ENCODE measurements at places on chromosomes 1 and 21. TPM values are rescaled to one million over a fixed set of nuclear protein-coding genes. Genes with fewer than 3 reads are reported as not detected.

- H3K4me1 ChIP-seq = peaks cover 39% of the 10 kb centered on the region
- no peaks in the 10 kb centered on the region for H3K36me3 ChIP-seq
- H3K27me3 ChIP-seq = no peaks in the 10 kb centered on the region
- H3K4me3 ChIP-seq = no peak overlapping the region
- no peak for DNase-seq
Measured at GRCh38 chr1:218679988-218680748, 335.0 kb downstream of the TGFB2 start.

DNA sequence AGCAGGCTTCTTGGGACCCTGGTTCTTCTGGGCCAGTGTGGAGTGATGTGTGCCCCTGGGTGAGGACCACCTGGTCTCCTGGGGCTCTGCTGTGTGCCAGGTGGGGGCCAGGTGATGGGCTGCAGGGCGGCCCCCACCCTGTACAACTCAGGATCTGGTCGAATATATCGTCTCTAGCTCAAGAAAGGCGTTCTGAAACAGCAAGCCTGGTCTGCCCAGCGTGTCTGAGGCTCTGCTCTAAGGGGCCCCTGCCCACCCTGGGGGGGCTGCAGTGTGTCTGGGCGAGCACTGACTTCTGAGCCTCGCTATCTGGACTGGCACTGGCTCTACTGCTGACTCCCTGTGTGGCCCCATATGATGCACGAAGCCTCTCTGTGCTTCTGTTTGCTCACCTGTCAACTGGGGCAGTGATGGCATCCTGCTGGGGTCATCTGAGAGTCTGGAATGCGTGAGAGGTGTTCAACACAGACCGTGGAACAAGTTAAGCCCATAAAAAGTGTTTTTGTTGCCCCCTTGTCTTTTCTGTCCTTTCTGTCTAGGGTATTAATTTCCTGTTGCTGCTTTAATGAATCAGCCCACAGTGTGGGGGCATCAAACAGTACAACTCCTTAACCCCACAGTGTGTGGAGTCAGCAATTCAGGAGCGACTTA lies 56.0 kb upstream of the TRAPPC10 start:
- H3K4me3 ChIP-seq = no peak overlapping the region
- peaks cover 13% of the 10 kb centered on the region for H3K36me3 ChIP-seq
- no peak overlapping the region for H3K27ac ChIP-seq
- no peak for DNase-seq

GRCh38 chr1:18480315-18481189 lies at the start of gene KLHDC7A:
Gene KLHDC7A (plus strand): TSS chr1:18480930. CDS start chr1:18480982, 52 bp downstream.
- DNase-seq = no peak
- H3K4me3 ChIP-seq = no peak within 1 kb of the TSS
- H3K4me1 ChIP-seq = no peaks in the 10 kb centered on the region
- H3K27ac ChIP-seq = no peak within 1 kb of the TSS
- no peaks in the 10 kb centered on the region for H3K27me3 ChIP-seq

GRCh38 chr1:220928725-220929300 lies 49.6 kb downstream of the HLX start:
- H3K36me3 ChIP-seq = no peaks in the 10 kb centered on the region
- no peak overlapping the region for H3K27ac ChIP-seq
- peaks cover 18% of the 10 kb centered on the region for H3K4me1 ChIP-seq
- H3K4me3 ChIP-seq = no peak overlapping the region

- peaks cover 3% of the 10 kb centered on the region for H3K27me3 ChIP-seq
- H3K4me1 ChIP-seq = no peaks in the 10 kb centered on the region
- no peak for DNase-seq
- no peak overlapping the region for H3K4me3 ChIP-seq
Measured at GRCh38 chr21:35491114-35491513, 442.0 kb upstream of the RUNX1 start.

The RUNX3 gene
- total RNA-seq = 1.8 TPM

DNA sequence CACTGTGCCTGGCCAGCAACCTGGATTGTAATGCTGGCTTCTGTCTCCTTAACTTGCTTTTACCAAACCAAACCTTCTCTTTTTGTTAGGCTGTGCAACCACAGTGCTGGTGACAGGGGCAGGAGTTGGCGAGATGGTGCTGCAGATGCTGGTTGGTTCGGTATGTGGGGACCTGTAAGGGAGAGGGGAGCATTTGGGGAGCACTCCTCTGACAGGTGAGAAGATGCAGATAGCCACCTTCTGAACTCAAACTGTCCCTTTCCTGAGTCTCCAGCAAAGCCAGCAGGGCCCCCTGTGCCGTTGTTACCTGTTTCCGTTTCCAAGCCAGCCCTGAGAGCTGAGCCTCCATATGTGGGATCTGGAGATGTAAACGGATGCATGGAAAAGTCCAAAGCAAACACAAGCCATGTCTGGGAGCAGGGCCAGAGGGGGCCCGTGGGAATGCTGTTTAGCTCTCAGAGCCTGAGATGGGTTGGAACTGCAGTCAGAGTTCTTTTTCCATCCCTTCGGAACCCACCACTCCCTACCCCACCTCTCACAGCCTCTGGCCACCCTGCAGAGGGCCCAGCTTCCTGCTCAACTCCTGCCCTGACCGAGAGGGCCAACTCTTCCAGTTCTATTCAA lies 34.0 kb downstream of the ELK4 start:
- H3K27ac ChIP-seq = no peak overlapping the region
- peak; percentile 34 for DNase-seq
- H3K4me1 ChIP-seq = peaks cover 27% of the 10 kb centered on the region
- H3K4me3 ChIP-seq = no peak overlapping the region
- H3K27me3 ChIP-seq = no peaks in the 10 kb centered on the region
- H3K36me3 ChIP-seq = no peaks in the 10 kb centered on the region

- no peaks in the 10 kb centered on the region for H3K36me3 ChIP-seq
- H3K27ac ChIP-seq = no peak overlapping the region
- DNase-seq = no peak
- H3K4me3 ChIP-seq = no peak overlapping the region
Measured at GRCh38 chr1:114199017-114199594, 45.4 kb upstream of the SYT6 start.

GRCh38 chr21:29704719-29705118 lies 235.1 kb downstream of the GRIK1 start:
- no peak overlapping the region for H3K27ac ChIP-seq
- DNase-seq = no peak
- H3K27me3 ChIP-seq = no peaks in the 10 kb centered on the region
- H3K4me3 ChIP-seq = no peak overlapping the region
- H3K4me1 ChIP-seq = no peaks in the 10 kb centered on the region

The NAV1 gene
- 47.0 TPM for total RNA-seq

- H3K4me3 ChIP-seq = no peak overlapping the region
- H3K27ac ChIP-seq = peak overlapping the region; percentile 14
- DNase-seq = no peak
- peaks cover 55% of the 10 kb centered on the region for H3K4me1 ChIP-seq
- H3K27me3 ChIP-seq = no peaks in the 10 kb centered on the region
- no peaks in the 10 kb centered on the region for H3K36me3 ChIP-seq
Measured at GRCh38 chr1:21337928-21338572, 47.8 kb upstream of the ECE1 start.

DNA sequence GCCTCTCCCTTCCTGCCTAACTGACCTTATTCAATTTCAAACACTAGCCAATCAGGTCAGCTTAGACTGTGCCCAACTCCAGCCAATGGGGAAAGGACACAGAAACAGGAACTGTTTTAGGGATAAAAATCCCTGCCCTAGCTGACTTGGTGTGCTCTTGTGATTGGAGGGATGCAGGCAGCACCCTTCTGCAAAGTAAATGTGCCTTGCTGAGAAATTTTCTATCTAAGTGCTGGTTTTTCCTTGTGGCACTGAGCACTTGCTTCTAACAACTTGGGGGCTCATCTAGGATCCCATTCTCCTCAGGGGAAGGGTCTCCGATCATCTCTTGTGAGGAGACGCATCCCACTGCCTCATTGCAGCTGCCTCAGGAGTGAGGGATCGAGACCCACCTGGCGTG lies 10.7 kb upstream of the CD2 start:
- H3K27me3 ChIP-seq = no peaks in the 10 kb centered on the region
- no peaks in the 10 kb centered on the region for H3K4me1 ChIP-seq
- no peak overlapping the region for H3K27ac ChIP-seq
- no peak overlapping the region for H3K4me3 ChIP-seq
- peak; percentile 31 for DNase-seq

GRCh38 chr21:39083377-39084008 lies 99.8 kb downstream of the PSMG1 start:
- no peaks in the 10 kb centered on the region for H3K36me3 ChIP-seq
- DNase-seq = no peak
- H3K4me3 ChIP-seq = no peak overlapping the region

The HSD17B7 gene
- 25.6 TPM for total RNA-seq

DNA sequence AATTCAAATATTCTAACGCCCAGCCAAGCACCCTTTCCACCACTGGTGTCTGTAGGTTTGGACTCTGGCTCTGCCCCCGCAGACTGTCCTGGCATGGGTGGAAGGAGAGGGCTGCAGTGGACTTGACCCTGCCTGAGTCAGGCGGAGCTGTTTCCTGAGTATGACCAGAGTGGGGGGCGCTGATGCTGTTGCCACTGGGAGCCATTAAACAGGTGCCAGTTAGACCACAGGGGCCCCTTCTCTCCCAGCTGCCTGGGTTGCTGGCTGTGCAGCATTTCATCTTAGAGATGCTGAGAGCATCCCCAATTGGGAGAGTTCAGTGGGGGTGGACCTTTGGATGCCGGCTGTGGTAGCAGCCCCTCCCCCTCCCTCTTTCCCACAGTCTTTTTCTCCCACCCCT lies 539.5 kb downstream of the MATN1 start:
- no peaks in the 10 kb centered on the region for H3K27me3 ChIP-seq
- DNase-seq = no peak
- H3K36me3 ChIP-seq = no peaks in the 10 kb centered on the region
- H3K4me3 ChIP-seq = no peak overlapping the region
- no peak overlapping the region for H3K27ac ChIP-seq

GRCh38 chr1:184457500-184457899 lies 70.7 kb downstream of the C1orf21 start:
- no peak overlapping the region for H3K27ac ChIP-seq
- H3K4me1 ChIP-seq = no peaks in the 10 kb centered on the region
- H3K27me3 ChIP-seq = no peaks in the 10 kb centered on the region
- DNase-seq = no peak
- no peak overlapping the region for H3K4me3 ChIP-seq

DNA sequence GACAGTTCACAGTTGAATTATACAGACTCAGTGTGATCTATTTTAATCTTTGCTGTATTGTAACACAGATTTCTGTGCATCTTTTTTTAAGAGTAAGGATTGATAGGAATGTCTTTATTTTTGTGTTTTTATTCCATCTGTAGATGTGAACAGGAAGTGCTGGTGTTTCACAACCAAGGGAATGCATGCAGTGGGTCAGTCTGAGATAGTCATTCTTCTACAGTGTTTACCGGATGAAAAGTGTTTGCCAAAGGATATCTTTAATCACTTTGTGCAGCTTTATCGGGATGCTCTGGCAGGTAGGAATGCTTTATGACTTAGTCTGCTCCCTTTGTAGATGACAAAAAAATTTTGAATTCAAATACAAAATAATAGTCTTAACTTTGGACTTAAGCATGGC lies 84.5 kb downstream of the CC2D1B start:
- DNase-seq = peak; percentile 77
- H3K27me3 ChIP-seq = no peaks in the 10 kb centered on the region
- H3K4me3 ChIP-seq = no peak overlapping the region
- H3K27ac ChIP-seq = no peak overlapping the region

GRCh38 chr1:245917403-245917802 lies 589.7 kb downstream of the SMYD3 start:
- no peak for DNase-seq
- H3K4me1 ChIP-seq = no peaks in the 10 kb centered on the region
- H3K27me3 ChIP-seq = no peaks in the 10 kb centered on the region
- H3K27ac ChIP-seq = no peak overlapping the region

DNA sequence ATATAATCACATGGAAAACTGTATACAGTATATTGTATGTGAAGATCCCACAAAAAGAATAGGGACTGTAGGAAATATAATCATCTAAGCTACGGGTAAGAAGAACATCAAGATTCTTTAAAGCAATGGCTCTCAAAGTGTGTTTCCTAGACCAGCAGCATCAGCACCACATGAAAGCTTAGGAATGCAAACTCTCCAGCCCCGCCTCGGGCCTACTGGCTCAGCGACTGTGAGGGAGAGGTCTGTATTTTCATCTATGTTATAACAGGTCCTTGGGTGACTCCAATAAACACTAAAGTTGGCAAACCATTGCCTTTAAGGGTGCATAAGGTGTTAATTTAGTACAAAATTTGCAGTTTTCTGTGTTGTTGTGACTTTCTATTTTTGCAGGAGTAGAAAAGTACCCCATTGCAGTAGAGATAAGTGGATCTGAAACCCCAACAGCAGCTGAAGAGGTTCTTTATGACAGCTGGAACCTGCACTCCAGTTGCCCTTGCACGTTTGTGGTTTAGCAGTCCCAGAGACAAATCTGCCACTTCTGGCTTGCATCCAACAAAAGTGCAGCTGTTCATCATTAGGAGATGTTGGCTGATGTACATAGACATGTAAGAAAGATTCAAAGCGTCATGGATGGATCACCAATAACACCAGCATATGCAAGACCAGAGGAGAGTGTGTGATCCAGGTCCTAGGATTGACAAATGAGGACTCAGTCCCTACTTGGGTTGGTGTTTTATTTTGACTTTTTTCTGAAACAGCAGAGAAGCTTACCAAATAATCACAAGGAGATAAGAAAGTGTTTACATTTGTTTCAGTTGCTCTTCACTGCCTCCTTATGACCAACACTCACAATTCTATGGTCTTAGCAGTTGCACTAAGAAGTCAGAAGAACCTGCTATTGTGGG lies 15.9 kb upstream of the IFNAR1 start:
- H3K27ac ChIP-seq = no peak overlapping the region
- no peak for DNase-seq
- peaks cover 4% of the 10 kb centered on the region for H3K27me3 ChIP-seq
- no peaks in the 10 kb centered on the region for H3K36me3 ChIP-seq
- no peak overlapping the region for H3K4me3 ChIP-seq

DNA sequence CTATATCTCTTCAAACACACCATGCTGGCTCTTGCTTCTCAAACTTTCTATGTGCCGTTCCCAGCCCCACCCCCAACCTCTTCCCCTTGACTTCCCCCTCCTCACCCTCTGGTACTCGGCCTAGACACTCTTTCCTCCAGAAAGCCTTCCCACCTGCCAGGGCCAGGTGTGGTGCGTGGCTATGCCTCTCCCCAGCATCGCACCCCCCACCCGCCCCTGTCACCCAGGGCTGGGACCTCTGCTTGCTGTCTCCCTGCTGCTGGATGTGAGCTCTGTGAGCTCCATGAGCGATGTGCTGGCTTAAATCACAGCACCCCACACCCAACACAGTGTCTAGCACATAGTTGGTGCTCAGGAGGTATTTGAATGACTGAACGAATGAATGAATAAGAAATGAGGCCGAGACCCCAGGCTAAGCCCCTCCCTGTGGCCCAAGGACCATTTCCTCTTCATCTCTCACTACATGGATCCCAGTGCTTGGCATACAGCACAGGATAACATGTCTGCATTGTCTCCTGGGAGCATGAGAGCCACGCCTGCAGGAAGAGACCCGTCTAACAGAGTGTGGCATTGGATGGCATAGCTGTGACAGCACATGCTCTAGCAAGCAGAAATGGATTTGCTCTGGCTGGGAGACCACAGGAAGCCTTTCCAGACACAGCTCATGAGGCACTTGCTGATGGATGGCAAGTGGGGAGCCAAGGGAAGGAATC lies 19.7 kb downstream of the TNNT2 start:
- DNase-seq = no peak
- H3K27me3 ChIP-seq = peaks cover 14% of the 10 kb centered on the region
- H3K4me3 ChIP-seq = no peak overlapping the region

GRCh38 chr1:26337625-26338024 lies 16.3 kb downstream of the CRYBG2 start:
- peaks cover 22% of the 10 kb centered on the region for H3K27me3 ChIP-seq
- H3K4me1 ChIP-seq = peaks cover 7% of the 10 kb centered on the region
- peak; percentile 65 for DNase-seq
- no peak overlapping the region for H3K27ac ChIP-seq
